ENCODE measurements at places on chromosomes 2 and 18.

DNA sequence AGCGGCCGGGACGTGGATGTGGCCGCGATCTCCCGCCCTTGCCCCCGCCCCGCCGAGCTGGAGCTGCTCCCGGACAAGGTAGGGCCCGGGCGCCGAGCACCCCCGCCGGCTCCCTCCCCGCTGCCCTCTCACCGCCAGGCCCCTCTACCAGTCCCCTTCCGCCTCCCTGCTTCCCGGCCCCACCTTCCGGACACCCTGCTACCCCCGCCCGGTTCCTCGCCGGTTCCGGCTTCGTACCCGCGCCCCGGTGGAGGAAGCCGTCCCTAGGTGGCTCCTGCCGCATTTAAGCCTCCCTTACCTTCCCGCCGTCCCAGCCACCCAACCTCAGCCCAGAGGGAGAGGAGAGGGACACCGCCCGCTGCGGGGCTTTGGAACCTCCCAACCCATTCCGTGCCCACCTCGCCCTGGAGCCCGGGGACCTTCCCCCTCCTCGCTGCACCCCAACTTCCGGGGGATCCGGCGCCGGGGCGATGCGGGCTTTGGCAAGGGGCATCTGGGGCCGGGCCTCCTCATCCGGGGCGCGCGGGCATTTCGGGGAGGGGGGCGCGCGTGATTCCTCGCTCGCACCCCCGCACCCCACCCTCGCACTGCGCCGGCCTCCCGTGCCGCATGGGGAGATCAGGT is 475 bp downstream of the B3GNT2 start:
- DNase-seq: no peak

DNA sequence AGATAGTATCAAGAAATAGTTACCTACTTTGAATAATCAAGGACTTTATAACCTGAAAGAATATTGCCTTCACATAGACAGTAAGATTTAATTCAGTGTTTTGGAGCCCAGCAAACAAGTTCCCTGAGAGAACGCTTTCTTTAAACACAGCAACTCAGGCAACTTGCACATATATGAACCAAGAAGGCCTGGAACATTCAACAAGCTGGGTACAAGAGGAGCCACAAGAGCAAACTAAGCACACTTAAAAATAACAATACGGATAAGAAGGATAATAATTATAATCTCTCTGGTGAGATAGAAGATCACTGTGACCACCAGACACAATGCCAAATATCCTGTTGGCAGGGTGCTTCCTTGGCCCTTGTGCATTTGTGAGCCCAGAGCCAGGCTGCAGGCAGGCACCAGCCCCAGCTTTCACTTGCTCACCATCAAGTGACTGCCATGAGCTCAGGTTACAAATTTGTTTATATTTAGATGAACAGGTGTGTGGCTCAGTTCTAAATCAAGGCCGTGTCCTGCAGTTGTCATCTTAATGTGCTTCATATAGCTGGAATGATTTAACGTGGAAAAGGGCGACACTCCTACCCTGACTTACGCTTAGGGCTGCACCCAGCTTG is 446.6 kb downstream of the IRS1 start:
- no peak for DNase-seq

DNA sequence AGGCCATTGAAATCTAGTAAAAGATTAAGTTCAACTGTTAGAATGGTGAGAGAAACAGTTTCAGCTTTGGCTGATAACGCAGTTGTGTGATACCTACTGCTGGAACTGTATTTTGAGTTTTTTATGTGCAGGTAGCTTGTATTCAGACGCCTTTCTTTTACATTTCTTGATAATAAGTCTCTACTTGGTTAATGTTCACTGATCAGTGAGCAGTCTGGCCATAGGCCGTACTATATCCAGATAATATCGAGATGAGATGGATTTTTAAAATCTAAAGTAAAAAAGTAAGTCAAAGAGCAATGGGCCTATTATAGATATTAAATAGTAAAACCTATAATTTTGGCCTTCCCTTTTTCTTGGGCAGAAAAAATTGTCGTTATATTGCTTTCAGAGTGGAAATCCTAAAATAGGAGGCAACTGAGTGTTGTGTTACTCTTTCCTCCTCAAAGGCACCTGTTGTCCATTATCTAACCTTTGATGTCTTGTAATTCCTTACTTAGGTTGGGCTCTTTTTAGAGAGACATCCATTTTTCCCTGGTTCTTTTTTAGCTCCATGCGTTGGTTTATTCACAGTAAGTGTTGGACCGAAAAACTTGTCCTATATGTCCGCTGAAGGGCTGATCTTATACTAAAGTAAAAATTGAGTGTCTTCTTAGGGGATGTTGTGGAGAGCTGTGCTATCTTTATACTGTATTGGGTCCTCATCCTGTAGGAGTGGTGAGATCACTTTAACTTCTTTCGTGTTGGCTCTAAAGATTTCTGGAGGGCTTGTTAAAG is 1.7 kb downstream of the EML4 start:
- no peak for DNase-seq

- no peak for DNase-seq
These were observed 95.1 kb upstream of the SLC35G4 start for GRCh38 chr18:11514267-11514666.

- DNase-seq: no peak
These were observed 71.5 kb downstream of the DAW1 start for GRCh38 chr2:227942965-227943364.

- DNase-seq: no peak
These were observed 513.9 kb upstream of the NXPH2 start for GRCh38 chr2:139293992-139294548.

- no peak for DNase-seq
These were observed 78.5 kb upstream of the PTPRM start for GRCh38 chr18:7488571-7488970.

GRCh38 chr2:59389240-59389639 is 1148.1 kb upstream of the FANCL start:
- no peak for DNase-seq

DNA sequence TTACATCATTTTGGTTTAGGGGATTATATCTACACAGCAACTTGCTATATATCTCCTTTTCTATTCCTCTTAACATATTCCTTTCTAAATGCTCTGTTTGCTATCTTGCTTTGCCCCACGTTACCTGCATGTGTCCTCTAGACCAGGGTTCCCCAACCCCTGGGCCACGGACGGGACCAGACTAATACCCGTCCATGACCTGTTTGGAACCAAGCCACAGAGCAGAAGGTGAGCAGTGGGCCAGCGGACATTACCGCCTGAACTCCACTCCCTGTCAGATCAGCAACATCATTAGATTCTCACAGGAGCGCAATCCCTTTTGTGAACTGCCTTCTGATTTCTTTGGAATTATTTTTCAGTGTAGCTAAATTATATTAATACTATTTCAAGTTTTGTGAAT is 66.7 kb downstream of the KCMF1 start:
- no peak for DNase-seq

- no peak for DNase-seq
These were observed 152.9 kb downstream of the SMAD7 start for GRCh38 chr18:48797841-48798255.

- no peak for DNase-seq
These were observed 35.3 kb downstream of the CYP26B1 start for GRCh38 chr2:72112401-72112800.

- no peak for DNase-seq
These were observed 2.2 kb downstream of the PSD4 start for GRCh38 chr2:113175736-113176695.

DNA sequence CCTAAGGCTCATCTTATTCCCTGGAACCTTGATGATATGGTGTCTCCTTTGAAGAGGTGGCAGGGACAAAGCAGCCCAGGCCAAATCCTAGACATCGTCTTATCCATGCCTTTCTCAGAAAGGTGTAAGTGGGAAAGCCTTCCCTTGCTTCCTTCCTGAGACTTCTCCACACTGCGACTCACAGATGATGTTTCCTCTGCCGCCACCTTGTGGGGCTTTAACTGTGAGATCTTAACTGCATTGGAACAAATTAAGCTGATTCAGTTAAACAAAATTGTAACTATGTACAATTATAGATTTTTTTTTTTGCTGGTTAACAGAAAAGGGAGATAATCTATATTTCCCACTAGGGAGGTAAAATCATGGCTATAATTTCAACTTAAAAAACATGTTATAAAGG is 10.0 kb upstream of the GCA start:
- DNase-seq: no peak

GRCh38 chr2:201992960-201993359 is 40.7 kb upstream of the FZD7 start:
- no peak for DNase-seq

GRCh38 chr18:11112286-11112685 is 37.1 kb downstream of the PIEZO2 start:
- DNase-seq: no peak

DNA sequence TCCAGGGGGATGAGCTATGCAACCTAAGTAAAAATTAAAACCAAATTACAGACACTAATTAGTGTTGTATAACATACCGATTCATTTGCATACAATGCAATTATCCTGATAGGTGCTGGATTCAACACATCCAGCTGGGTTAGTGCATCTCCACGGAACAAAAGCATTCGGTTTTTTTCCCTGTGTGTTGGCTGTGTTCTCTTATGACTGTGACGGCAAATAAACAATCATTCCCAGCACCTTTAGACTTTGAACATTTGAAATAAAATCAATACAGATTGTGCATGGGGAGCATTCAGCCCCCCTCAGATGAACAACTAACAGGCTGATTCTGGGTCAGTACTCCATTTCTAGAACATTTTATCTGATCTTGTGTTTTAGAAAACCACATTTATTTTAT is 22.7 kb downstream of the FAM124B start:
- DNase-seq: no peak

DNA sequence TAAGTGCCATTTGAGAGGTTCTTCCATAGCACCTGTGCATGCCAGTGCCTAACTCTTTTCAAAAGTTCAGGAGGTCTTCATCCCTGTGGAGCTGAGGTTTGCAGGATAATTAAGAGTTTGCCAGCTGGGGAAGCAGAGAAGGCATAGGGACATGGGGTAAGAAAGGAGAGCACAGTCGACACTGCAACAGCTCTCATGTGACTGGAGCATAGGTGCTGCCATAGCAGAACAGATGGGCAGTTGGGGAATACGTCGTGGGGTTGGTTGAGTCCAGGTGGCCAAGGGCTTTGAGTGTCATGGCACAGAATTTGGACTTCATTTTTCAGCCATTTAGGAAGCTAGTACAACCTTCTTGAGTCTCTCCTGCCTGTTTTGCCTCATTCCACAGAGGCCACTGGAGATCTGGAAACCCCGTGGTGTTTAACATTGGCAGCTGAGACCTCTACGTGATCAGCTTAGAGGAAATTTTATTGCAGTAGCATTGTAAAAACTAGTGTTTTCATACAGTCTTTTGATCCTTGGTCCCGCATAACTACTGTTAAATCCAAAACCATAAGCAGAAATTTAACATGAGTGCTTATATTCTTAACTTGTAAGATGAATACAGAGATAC is 65.1 kb downstream of the CRIM1 start:
- no peak for DNase-seq

DNA sequence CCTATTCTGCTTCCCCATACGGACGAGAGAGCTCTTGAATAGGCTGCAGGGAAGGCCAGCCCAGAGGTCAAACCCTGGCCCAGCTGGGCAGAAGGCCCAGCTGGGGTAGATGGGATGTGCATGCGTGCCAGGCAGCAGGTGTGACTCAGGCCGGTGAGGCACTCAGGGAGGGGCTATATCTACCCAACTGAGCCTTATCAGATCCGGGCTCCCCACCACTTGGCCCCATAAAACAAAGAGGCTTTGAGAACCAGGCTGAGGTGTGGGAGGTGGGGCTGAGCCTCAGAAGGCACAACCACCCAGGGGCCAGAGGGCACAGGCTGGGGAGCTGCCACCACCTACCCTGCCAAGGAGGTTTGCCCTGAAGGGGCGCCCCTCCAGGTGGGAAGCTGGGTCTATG is 8.0 kb upstream of the CFAP65 start:
- DNase-seq: no peak

GRCh38 chr2:144471305-144472045 is 48.4 kb downstream of the ZEB2 start:
- DNase-seq: no peak

DNA sequence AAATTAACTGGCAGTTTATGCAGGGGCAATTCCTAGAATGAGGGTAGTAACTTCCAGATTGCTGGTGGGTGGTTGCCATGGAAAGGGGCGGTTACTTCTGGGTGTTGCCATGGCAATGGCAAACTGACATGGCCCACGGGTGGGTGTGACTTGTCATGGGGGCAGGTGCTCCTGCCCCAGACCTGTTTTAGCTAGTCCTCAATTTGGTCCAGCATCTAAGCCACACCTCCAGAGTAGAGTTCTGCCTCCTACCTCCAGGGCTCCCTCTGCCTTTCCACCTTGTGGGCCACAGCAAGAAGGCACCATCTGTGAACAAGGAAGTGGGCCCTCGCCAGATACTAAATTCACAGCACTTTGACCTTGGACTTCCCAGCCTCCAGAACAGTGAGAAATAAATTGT is 148.7 kb downstream of the TFCP2L1 start:
- DNase-seq: no peak

GRCh38 chr2:21251216-21251980 is 127.6 kb downstream of the TDRD15 start:
- no peak for DNase-seq

GRCh38 chr2:24930768-24931167 is 10.7 kb upstream of the ADCY3 start:
- no peak for DNase-seq

GRCh38 chr2:63553049-63553448 is 35.2 kb downstream of the WDPCP start:
- DNase-seq: no peak

GRCh38 chr2:171316755-171317337 is 116.9 kb downstream of the METTL8 start:
- no peak for DNase-seq

DNA sequence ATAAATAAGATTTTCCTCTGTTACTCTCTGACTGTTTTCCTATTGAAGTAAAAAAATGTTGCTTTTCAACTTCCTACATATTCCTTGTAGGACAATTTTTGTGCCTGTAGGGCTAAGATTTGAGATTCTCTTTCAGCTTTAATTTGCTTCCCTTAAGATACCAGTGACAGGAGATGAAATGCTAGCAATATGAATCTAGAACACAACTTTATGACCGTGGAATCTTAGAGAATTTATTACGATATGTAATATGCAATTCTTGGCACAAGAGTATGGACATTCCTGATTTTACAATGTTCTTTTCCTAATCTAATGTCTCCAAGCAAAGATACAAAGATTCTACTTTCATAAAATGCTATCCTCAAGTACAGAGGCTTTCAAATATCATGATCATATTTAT is 180.9 kb downstream of the KCNE4 start:
- DNase-seq: no peak

- DNase-seq: no peak
These were observed 374.9 kb upstream of the VWC2L start for GRCh38 chr2:214035921-214036320.

- DNase-seq: no peak
These were observed 9.5 kb upstream of the ZBTB7C start for GRCh38 chr18:48418539-48419276.

DNA sequence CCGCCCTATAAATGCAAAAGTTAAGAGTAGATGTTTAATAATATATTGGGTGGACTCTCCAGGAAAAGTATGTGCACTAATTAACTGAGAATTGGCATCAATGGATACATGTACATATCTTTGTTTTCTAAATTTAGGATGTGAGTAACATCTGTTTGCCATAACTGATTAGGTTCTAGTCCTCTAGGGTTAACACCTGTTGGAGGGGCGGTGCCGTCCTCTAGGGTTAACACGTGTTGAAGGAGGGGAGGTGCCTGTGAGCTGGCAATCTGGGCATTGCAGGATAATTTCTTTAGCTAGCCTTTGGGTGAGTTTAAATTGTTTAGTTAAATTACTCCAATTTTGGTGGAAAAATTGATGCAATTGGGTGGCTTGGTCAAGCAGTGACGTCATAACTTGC is 30.9 kb downstream of the HTR2B start:
- no peak for DNase-seq

- no peak for DNase-seq
These were observed 188.7 kb downstream of the DPP10 start for GRCh38 chr2:114631146-114631545.

GRCh38 chr2:48961009-48961408 is 193.3 kb downstream of the FSHR start:
- no peak for DNase-seq

Data from hippocampal formation (tissue), 2 donors.